ENCODE measurements at places on chromosomes 13 and 19.

DNA sequence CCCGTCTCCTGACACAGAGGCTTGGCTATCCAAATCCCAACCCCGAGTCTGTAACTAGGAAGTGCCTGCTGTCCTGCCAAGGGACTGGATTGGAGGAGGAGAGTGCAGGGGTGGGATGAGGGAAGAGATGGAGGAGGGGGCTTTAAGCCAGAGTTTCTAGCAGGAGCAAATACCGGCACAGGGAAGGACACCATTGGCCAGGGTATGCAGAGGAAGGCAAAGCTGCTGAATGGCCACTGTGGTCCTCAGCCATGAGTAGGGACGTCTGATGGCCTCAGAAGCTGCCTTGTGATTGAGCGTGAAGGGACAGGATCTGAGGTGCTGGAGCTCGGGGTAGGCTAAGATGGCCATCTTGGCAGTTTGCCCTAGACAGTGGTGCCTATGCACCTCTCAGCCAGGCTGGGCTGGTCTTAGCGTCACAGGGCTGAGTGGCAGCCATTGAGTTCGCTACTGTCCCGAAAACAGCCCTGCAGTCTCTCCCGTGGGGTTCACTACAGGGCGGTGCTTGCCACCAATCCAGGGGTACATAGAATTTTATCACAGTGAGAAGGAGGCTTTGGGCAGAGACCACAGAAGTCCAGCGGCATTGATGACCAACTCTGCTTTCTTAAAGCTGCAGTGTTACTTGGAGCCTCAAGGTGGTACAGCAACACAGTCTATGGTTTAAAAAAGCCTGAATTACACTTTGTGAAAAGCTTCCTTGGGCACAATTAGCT, 61.8 kb downstream of the AKAP11 start:
- no peak for DNase-seq
- H3K27me3 ChIP-seq, result no peaks in the 10 kb centered on the region
- no peaks in the 10 kb centered on the region for H3K4me1 ChIP-seq

DNA sequence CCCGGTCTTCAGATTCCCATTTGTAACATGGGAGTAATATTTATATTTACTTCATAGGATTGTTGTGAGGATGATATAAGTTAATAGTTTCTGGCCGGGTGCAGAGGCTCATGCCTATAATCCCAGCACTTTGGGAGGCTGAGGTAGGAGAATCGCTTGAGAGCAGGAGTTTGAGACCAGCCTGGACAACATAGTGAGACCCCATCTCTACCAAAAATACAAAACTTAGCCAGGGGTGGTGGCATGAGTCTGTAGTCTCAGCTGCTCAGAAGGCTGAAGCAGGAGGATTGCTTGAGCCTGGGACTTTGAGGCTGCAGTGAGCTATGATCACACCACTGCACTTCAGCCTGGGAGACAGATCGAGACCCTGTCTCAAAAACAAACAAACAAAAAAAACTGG, 11.2 kb downstream of the CATSPERG start:
- DNase-seq, result no peak
- H3K27me3 ChIP-seq, result no peaks in the 10 kb centered on the region
- no peak overlapping the region for H3K4me3 ChIP-seq
- no peaks in the 10 kb centered on the region for H3K4me1 ChIP-seq

DNA sequence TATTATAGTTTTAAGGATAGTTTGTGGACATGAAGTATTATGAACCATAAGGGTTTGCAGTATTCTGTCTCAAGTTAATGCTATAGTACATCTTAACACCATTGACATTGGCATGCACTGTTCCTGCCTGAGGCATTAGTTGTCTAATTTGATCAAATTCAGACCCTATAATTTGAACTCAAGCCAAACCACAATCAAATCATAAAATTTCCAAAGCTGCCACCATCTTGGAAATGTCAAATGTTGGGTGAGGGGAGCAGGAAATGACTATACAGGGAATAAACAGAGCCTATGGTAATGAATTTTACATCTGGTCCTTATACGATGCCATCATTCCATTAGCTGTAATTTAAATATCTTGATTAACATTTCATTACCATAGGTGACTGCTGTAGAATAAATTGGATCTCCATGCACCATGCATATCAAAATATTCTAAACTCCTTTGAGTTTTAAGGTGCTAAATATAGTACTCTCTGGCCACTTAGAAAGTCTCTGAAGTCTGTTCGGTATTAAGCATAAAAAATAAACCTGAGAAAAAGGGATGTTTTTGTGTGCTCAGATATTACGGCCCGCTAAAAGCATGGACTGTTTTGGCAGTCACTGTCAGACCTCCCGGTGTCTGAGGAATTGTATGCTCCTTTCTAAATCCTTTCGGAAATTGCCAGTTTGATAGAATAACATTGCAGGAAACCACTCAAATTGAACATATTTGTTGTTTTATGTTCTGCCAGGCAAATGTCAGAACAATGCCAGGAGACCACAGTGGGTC, 257.7 kb downstream of the SPRY2 start:
- H3K27me3 ChIP-seq, result no peaks in the 10 kb centered on the region
- no peak overlapping the region for H3K27ac ChIP-seq
- no peak overlapping the region for H3K4me3 ChIP-seq
- H3K4me1 ChIP-seq, result peaks cover 7% of the 10 kb centered on the region
- no peak for DNase-seq

DNA sequence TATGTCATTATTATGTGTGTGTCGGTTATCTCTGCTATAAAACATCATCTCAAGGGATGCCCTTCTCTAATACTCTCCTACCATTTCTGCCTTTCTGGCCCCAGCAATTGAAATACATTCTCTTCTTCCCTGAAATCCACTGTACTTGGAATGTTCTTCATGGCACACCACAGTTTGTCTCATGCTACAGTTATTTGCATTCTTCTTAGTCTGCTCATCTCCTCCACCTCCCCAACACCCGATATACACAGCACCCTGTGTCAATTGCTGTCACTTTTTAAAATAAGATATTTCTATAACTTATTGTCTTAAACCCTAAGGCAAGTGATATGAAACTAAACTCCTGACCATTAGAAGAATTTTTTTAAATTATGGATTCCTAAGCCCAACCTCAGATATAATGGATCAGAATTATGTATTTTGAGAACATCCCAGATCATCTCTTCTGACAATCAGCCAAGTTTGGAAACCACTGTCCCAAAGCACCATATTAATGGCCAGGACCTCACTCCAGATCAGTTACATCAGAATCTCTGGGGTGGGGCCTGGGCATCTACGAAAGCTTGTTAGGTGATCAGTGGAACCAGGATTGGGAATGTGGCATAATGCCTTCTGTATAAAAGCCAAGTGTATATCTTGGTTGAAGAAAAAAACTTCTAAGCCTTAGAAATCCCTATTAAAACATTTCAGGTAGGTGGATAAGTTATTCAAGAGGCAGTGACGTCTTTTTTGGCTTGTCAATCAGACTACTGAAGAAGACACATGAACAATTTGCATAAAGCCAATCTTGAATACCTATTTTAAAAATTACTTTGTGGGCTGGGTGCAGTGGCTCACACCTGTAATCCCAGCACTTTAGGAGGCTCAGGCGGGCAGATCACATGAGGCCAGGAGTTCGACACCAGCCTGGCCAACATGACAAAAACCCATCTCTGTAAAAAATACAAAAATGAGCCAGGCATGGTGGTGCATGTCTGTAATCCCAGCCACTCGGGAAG, 30.0 kb upstream of the KBTBD7 start:
- H3K4me3 ChIP-seq, result no peak overlapping the region
- DNase-seq, result no peak
- no peaks in the 10 kb centered on the region for H3K36me3 ChIP-seq
- no peaks in the 10 kb centered on the region for H3K27me3 ChIP-seq
- H3K27ac ChIP-seq, result no peak overlapping the region

DNA sequence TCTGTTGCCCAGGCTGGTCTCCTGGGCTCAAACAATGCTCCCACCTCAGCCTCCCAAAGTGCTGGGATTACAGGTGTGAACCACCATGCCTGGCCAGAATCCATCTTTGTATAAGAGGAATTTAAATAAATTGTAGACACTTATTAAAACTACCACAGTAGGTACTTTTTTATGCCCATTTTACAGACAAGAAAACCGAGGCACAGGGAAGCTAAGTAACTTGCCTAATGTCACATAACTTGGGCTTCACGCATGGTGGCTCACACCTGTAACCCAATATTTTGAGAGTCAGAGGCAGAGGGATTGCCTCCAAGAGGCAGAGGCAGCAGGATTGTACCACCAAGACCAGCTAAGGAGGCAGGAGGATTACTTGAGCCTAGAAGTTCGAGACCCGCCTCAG, 22.7 kb upstream of the CALM3 start:
- DNase-seq, result no peak
- no peaks in the 10 kb centered on the region for H3K27me3 ChIP-seq
- no peak overlapping the region for H3K27ac ChIP-seq
- no peaks in the 10 kb centered on the region for H3K36me3 ChIP-seq

DNA sequence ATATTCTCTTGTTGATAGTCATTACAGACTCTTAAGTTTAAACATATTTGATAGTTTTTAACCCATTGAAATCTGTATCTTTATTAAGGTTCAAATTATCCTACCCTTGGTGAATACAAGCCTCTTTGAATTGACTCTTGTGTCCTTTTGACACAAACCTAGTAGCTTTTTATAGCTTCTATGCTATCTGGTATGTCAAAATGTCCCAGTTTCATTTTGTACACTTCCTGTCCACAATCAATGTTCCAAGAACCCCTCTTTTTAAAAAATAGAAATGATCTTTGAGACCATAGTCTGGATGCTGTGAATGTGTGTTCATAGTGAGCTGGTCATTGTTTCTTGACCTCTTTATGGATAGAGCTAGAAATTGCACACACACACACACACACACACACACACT, 39.2 kb upstream of the FGF14 start:
- H3K4me1 ChIP-seq, result no peaks in the 10 kb centered on the region
- no peak overlapping the region for H3K4me3 ChIP-seq
- H3K36me3 ChIP-seq, result no peaks in the 10 kb centered on the region
- H3K27me3 ChIP-seq, result no peaks in the 10 kb centered on the region

- DNase-seq, result no peak
- H3K4me3 ChIP-seq, result no peak overlapping the region
- H3K4me1 ChIP-seq, result peaks cover 20% of the 10 kb centered on the region
- H3K36me3 ChIP-seq, result no peaks in the 10 kb centered on the region
- H3K27me3 ChIP-seq, result peaks cover 72% of the 10 kb centered on the region
- no peak overlapping the region for H3K27ac ChIP-seq
Observed at GRCh38 chr13:99977334-99977911, 4.2 kb upstream of the ZIC2 start.

GRCh38 chr13:48167866-48168265, 65.1 kb upstream of the ITM2B start:
- H3K27me3 ChIP-seq, result no peaks in the 10 kb centered on the region
- H3K4me3 ChIP-seq, result no peak overlapping the region
- DNase-seq, result no peak
- no peak overlapping the region for H3K27ac ChIP-seq
- H3K4me1 ChIP-seq, result no peaks in the 10 kb centered on the region
- no peaks in the 10 kb centered on the region for H3K36me3 ChIP-seq

GRCh38 chr13:87130423-87130822, 540.7 kb upstream of the SLITRK5 start:
- DNase-seq, result no peak
- H3K4me3 ChIP-seq, result no peak overlapping the region
- H3K36me3 ChIP-seq, result no peaks in the 10 kb centered on the region
- no peaks in the 10 kb centered on the region for H3K4me1 ChIP-seq
- H3K27ac ChIP-seq, result no peak overlapping the region

DNA sequence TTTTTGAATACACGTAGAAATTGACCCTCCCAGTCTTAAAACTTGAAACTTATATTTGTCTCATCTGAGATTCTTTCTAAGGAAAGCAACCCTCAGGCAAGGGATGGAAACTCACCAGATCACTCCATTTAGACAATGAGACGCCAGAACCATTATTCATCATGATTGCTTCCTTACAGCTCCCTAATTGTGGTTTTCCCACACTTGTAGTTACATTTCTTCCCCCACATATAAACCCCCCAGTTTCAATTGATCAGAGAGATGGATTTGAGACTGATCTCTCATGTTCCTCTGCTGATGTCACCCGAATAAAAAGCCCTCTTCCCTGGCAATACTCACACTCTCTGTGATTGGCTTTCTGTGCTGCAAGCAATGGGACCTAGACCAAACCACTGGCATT, 197.9 kb upstream of the STARD13 start:
- no peaks in the 10 kb centered on the region for H3K27me3 ChIP-seq
- H3K4me3 ChIP-seq, result no peak overlapping the region
- DNase-seq, result no peak
- H3K27ac ChIP-seq, result no peak overlapping the region

DNA sequence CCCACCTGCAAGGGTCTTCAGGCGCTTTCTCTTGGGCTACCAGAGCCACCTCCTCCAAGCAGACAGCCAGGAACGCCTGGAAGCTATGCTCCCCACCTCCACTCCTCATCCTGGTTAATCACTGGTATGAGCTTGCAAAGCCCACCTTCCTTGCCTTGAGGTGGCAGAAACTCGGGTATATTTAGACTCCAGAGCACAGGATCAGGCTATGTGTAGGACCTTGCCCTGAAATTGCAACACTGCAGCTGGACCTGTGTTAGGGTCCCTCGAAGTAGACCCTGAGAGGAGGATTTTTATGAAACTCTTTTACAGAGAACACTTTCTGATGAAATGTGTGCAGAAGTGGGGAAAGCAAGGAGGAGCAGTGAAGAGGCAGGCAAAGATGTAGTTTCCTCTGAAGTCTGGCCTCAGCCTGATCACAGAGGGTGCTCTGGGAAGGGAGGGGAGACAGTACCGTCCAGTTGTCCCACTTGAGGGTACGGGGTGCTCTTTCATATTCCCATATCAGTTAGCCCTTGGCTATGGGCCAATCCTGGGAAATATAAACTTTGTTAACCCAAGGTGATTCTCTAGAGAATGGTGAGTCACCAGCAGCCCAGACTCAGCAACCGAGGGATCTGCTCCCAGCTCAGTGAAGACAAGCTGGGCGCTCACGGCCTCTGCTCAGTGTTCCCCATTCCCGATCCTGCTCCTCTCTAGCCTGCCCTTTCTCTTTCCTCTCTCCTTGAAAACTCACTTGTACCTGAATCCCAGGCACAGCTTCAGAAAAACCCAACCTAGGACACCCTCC, 157.9 kb downstream of the UQCRFS1 start:
- no peaks in the 10 kb centered on the region for H3K36me3 ChIP-seq
- no peaks in the 10 kb centered on the region for H3K4me1 ChIP-seq
- H3K27ac ChIP-seq, result no peak overlapping the region
- no peak overlapping the region for H3K4me3 ChIP-seq
